Epithelial cell of esophagus (primary cell): ENCODE measurements at places on chromosomes 5 and 9.

DNA sequence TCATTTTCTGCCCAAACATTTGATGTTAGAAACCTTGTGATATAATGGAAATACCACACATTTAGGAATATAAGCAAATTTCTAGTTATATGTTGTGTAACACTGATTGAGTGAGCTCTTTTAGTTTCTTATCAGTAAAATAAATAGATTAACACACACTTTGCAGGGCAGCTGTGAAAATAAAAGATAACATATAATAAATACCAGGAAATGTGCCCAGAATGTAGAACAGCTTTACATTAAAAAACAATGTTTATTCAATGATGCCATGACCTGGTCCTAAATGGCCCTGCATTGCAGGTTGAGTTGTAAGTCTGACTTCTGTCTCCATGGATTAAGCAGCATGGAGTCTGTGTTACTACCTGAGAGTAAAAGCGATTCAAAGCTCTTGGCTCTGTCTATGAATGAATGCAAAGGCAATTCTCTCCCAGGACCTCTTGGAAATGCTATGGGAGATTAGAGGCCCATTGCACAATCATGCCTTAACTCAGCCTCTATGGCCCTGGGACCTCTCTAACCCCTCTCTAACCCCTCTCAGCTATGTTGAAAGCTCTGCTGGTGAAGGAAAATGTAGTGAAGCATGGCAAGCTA, 296.0 kb upstream of the ACTBL2 start:
- no peak for DNase-seq

- peak; percentile 36 for DNase-seq
Measured at GRCh38 chr5:174601946-174602345, 122.4 kb upstream of the MSX2 start.

DNA sequence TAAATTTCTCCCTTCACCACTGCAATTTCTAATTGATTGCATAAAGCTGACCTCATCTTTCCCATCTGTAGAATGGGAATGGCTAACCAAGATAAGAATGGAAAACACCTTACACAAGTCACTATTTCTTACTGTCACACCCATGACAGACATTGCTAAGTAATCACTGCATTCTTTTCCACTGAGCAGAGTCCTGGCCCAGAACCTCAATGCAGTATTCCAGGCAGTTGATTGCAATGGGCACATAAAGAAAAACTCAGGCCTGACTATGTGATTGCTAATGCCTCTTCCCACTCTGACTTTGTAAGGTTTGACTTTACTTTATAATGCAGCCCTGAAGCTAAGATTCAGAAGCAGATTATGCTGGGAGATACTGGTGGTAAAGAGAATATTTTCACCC, 29.3 kb downstream of the TRIM32 start:
- peak; percentile 19 for DNase-seq

GRCh38 chr5:74201334-74202081, 439.0 kb downstream of the ENC1 start:
- peak; percentile 47 for DNase-seq

DNA sequence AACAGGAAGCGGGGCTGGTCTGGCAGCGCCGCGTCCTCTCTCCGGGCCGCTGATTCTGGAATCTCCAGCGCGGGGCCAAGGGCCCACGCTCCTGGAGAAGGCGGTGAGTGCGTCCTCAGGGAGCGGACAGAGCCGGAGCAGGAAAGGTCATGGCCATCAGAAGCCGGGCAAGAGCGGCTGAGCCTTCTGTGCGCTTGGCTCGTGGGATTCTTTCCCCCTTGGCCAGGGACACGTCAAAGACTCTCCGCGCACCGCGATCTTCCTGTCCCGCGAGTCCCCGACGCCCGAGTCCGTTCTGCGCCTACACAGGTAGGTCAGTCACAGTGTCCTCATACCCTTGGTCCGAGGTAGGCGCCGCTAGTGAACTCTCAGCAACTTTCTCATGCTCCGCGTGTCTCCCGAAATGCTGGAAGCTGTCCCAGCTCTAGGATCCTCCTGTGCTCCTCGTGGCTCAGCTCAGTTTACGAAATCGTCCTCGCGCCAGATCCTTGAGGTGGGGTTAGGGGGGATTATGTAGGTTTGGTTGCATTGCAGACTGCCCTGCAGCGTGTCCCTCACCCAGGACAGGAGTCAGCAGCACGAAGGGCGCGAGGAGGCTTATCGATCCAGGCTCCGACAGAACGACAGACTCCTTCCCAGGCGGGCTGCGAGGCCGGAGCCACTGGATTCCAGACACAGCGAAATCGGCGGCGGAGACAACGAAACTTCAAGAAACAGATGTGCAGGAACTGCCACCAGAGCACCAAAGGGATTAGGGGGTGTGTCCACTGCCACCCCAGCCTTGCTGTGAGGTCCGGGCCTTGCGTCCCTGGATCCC, 8.7 kb downstream of the LHX6 start:
- DNase-seq, result no peak
